Activated CD4-positive, alpha-beta T cell treated with anti-CD3 and anti-CD28 coated beads for 24 hours (primary cell): ENCODE measurements at places on chromosomes 2 and 18.

DNA sequence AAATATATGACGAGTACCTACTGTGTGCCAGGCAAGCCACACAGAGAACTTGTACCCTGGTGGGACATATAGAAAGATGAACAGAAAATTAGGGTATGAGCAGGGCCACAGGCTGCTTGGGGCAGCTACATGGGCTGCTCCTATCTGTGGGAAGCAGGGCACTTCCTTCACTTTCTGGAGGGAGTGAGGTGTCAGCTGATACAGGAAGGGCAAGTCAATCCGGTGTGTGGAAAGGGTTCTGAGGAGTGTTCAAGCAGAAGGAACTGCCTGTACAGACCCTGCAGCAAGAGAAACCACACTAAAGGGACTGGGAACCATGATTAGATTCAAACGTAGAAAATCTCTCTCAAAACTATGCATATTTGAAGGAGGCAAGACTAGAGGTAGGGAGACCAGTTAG, 58.6 kb upstream of the BCL11A start:
- no peak for DNase-seq

DNA sequence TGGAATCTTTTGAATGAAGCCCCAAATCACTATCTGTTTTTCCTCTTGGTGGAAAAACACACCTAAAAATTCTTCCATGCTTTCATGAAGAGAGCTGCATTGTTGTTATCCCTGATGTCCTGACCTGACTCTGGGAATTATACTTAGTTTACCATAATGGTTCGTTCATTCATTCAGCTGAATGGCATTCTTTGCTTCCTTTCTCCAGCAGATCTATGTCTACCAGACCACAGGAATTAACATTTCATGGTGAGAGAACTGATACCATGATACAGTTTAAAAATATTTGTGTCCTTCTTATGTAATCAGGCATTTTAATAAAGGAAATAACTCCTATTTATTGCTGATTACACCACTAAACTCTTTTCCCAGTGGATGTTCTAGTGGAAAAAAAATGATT, 11.1 kb upstream of the SLC4A10 start:
- DNase-seq = no peak

- DNase-seq = no peak
Measured at GRCh38 chr18:76708722-76709353, 113.5 kb upstream of the ZNF236 start.

DNA sequence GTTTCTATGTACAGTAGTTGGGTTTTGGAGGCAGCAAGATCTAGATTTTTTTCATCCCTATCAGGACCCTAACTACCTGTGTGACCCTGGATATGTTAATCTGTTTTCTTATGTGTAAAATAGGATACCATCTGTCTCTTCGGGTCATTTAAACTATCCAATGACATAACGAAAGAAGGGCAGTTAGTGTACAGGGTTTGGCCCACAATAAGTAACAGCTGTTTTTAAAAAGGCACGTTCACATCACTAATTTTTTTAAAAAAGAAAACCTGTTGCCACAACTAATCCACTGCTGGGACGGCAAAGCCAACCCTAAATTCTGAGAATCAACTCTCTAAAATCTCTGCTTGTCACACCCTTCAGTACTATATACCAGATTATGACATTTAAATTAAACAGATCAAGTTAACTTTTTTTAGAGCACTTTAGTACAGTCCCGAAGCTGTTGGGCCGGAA, 869 bp downstream of the USP40 start:
- no peak for DNase-seq

- DNase-seq = no peak
Measured at GRCh38 chr18:4931209-4931608, 265.8 kb downstream of the AKAIN1 start.

DNA sequence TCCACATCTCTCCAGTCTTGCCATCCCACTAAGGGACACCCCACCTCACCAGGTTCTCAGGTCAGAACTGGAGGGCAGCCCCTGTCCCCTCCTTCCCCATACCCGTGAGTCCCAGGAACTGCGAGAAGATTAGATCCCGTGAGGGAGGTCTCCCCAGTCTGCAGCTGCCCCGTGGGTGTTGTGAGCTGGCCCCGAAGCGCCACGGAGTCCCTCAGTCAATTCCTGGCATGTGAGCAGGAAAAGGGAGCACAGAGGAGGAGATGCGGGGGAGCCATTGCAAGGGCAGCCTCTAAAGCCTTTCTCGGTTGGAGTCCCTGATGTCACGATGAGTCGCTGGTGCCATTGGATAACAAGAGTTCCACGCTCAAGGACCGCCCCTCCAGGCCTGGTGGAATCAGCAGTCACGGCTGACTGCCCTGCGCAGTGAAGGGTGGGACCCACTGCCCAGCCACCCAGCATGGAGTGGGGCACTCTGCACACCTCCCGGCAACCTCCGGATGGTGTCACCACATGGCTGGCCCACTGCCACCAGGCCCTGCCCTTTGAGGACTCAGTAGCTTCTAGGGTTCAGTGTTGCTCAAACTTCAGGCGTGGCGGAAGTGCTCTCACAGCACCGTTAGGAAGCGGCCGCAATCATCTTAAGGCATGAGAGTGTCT, 434.9 kb upstream of the MYT1L start:
- DNase-seq = no peak

DNA sequence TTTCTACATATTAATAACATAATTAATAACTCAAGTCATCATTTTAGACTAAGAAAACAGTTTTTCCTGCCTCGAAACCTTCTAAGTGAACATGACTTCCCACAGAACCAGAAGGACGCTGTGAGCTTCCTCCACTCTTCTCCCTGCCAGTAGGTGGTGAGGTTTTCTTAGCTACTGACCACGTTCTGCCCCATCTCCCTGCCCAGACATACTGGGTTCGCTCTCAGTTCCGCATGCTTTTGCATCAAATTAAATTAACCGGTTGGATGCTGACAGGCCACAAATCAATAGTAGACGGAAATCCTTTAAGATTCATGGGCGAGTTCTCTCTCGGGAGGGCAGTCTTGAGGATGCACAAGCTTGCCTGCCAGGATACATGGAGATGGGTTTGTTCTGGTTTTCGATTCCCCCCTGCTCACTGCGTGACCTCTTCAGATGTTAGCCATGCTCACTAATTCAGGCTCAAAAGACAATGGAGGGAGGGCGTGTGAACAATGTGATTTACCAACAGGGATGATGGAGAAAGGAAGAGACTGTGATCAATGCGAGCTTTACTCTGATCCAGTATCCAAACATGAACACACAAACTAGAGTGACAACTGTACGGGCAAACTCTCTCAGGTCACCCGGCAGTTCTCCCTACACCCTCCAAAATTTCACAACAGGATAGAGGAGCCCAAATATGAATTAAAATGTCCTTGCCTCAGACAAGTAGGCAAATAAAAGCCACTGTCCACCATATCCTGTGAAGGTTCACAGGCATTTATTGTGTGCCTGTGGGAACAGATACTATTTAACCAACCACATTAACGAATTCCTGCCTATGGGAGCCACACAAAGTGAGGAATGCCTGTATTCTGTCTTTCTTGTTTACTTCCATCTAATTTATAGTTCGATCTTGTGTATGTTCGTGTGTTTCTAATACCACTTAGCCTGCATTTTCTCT, 375.7 kb downstream of the EIPR1 start:
- no peak for DNase-seq

DNA sequence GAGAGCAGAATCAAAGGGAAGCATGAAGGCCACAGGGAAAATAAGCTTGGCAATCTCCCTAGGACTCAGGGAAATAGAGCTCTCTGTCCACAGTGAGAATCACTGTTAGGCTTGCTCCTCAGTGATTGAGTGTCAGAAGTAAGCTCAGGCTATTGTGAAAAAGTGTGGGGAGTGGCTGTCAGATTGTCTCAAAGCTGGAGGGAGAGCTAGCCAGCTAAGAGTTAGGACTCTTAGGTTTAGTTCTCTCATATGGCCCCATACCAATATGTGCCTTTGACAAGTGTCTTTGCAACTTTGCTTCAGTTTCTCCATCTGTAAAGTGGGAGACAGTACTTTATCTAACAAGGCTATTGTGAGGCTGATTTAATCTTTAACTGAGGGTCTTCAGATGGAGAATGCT, 17.2 kb downstream of the EIF4E2 start:
- DNase-seq = no peak

GRCh38 chr2:56008661-56009431, 85.3 kb upstream of the EFEMP1 start:
- no peak for DNase-seq

DNA sequence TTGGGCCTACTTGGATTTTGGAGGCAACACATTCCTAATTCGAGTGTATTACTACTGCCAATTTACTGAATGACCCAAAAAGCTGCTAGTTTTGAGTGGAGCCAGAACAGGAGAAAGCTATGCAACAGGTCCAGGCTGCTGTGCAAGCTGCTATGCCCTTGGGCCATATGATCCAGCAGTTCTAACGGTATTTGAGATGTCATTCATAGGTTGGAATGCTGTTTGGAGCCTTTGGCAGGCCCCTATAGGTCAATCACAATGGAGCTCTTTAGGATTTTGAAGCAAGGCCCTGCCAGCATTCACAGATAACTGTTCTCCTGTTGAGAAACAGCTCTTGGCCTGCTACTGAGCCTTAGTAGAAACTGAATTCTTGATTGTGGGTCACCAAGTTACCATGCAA, 368.7 kb downstream of the CDH19 start:
- DNase-seq = no peak

GRCh38 chr2:55048508-55049042, 1.7 kb downstream of the RTN4 start:
- no peak for DNase-seq

- no peak for DNase-seq
Measured at GRCh38 chr2:13578547-13578946, 861.8 kb downstream of the TRIB2 start.

DNA sequence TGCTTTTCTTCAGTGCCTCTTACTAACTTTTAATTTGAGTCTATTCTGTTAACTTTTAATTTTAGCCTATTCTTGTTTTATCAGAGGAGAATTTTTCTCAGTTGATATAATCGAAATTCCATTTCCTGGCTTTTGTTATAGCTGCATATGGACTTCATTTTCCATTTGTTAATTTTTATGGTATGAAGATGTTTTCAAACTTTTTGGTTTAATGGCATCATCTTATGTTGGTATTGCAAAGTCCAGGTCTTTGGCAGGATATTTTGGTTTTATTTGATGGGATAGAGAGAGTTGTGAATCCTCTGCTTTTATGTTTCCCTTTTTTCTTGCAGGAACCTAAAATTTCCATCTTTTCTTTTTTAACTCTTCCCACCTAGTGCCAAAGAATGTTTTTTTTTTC, 70.9 kb upstream of the RAPGEF4 start:
- DNase-seq = no peak

DNA sequence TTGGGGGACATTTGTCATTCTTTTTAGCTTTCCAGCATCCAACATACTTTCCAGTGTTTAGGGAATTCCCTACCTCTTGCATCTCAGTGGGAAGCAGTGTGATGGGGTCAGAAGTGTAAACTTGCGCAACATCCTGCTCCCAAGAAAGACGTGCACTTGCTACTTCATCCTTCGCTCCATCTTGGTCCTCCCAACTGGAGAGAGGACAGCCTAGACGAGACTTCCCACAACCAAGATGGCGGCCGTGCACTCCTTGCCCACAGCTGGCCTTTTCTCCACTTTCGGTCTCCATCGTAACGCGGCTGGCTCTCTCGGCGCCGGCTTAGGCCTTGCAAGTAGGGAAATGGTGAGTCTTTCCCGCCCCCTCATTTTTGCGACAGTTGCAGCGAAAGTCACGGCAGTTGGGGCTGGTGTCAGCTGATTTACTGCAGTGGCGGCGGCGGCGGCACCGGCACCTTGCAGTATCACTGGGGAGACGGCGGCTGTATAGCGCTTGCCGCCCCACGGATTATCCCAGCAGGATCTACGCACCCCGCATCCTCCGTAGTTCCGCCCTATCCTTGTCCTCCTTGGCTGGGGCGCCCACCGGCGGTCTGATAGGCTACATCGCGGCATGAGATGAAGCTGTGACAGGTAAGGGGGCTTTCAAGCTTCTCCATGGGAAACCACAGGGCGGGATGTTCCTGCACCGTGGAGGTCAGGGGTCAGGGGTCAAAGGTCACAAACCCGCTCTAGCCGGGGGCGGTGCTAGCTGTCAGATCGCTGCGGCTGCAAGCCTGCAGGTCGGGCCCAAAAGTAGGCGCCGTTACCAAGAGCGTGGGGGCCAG, at the start of gene WDR7:
Gene WDR7 (plus strand): TSS at position 416 of the 827 bp plus-strand sequence. CDS start 21,157 bp downstream, outside the sequence.
- DNase-seq = peak; percentile 94
